HEK293T (cell line): ENCODE measurements at places on chromosomes 3 and 15.

- DNase-seq: no peak
These were observed 32.5 kb downstream of the CSPG4 start for GRCh38 chr15:75680007-75680789.

DNA sequence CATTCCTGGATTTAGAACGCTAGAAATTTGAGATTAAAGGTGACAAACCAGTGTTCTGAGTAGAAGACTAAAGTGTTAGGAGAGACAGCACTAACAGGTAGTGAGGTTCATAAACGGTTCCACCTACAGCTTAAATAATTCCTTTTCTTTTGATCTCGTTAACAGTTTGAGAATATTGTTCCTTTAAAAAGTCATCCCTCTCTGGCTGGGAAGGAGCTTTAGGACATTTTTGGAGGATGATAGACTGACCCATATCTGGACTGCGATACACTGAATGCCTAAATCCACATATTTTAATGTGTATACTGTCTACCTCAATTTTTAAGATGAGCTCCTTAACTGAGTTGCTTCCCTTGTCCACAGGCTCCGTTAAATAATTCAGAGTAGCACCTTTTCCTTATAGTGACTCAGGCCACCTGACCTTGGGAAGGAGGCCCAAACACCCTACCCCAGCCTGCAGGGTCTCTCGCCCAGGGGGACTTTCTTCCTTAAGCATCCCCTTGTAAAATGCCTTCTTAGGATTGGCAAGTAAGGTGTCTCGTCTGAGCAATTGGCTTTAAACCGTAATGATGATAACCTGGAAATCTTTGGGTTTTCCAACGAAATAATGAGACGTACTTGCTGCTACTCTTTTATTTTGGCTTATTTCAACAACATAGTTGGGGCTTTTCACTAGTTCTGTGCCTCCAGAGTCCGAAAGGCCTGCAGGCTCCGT lies 3.3 kb downstream of the TRIM71 start:
- no peak for DNase-seq

GRCh38 chr3:18071833-18072232 lies 329.4 kb upstream of the TBC1D5 start:
- no peak for DNase-seq

- peak; percentile 46 for DNase-seq
These were observed 760 bp downstream of the FANCI start for GRCh38 chr15:89244574-89244903.

DNA sequence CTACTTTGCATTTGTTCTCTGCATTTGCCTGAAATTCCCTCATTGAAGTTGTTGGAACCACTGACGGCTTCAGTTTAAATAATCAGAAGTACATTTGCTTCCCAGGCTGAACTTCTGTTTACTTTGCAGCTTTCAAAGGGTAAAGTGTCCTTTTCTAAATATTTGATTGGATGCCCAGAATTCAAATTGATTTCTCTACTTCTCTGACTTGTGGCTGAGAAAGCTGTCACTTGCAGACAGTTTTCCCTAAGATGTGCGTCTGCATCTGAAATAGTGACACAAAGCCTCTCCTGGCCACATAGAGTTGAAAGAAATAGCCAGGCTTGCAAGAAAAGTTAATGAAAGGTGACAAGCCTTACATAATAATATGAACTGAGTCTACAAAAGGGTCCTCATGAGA lies 299.6 kb downstream of the THSD4 start:
- no peak for DNase-seq

GRCh38 chr3:197519801-197520211 lies 36.0 kb downstream of the BDH1 start:
- DNase-seq: no peak

- DNase-seq: no peak
These were observed 9.6 kb downstream of the PGBD4 start for GRCh38 chr15:34111488-34111887.

DNA sequence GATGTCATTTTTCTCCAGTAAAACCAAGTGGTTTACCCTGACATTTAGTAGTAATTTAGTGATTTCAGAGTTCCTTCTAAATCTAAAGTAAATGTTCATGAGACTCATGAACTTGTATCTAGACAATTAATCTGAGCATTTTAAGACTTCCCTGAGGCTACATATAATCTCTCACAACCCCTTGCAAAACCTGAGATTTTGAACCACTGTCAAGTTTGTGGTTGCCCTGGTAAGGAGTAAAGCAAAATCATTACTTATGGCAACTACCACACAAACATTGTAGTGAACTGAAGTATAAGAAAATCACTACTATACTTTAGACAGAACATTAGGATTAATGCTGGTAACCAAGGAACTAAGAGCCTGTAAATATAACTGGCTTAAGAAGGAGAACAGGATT lies 370.2 kb downstream of the TIGIT start:
- no peak for DNase-seq

- no peak for DNase-seq
These were observed 90.4 kb downstream of the BDH1 start for GRCh38 chr3:197465197-197465995.
